Endothelial cell (in vitro differentiated cells): ENCODE measurements at places on chromosomes 11 and 22.

DNA sequence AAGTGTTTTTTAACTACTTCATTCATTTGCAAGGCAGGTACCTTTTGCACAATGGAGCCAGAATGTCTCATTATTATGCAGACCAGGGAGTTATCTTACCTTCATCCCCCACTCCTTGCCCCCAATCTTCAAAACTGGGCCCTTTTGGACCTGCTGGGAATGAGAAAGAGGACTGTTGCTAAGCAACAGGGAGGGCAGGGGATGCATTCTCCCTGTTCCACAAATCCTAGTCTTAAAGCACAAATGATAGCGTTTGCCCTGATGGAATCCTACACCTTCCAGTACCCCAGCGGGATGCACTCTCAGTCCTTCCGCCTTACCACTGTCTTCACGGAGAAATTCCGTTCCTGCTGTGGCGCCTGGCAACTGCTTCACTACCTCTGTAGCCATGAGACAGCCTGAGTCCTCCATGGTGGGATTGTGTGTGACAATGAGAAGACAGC is 4.1 kb upstream of the KCNJ1 start:
- no peak for DNase-seq

DNA sequence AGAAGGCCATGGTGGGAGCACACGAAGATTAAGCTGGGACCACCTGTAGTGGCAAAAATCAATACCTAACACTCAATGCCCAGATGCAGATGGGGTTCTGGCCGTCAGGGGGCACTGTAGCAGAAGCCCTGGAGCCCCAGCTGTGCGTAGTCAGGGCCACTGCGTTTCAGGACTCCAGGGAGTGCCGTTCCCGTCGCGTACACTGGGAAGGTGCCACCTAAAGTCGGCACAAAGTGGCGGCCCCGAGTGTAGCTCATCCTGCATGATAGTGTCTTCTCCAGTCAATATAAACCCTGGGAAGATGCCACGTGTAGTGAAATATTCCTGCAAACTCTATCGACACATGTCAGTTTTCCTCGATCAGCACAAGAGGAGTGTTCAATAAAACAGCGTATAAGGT is 123.8 kb upstream of the NTM start:
- DNase-seq: peak; percentile 71

DNA sequence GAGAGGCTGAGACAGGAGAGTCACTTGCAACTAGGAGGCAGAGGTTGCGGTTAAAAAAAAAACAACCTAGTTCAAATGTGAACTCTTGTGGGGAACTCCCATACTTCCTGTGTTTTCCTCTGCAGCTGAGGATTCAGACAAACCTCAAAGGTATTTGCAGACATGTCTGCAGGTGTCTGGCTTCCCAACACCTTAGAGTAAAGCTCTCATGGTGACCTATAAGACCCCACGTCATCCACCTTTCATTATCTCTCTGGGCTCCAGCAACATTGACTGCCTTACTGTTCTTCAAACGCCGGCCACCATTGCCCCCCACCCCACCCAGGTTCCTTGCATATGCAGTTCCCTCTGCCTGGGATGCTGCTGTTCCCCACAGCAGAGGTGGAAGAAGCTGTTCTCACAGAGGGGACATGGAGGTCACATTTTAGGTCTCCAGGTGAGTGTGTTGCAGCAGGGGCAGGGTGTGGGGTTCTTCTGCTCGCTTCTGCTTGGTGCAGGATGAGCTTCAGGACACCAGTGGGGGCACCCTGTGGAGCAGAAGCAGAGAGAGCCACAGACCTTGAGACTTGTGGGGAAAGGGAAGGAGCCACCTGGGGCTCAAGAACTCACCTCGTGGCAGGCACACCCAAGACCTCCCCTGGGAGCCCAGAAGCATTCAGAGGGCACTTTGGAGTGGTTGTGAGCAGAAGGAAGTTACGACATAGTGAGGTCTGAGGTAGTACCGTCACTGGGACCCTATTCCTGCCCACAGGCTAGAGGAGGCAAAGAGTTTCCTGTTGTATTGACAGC is 203.2 kb downstream of the CSNK2A3 start:
- DNase-seq: no peak

DNA sequence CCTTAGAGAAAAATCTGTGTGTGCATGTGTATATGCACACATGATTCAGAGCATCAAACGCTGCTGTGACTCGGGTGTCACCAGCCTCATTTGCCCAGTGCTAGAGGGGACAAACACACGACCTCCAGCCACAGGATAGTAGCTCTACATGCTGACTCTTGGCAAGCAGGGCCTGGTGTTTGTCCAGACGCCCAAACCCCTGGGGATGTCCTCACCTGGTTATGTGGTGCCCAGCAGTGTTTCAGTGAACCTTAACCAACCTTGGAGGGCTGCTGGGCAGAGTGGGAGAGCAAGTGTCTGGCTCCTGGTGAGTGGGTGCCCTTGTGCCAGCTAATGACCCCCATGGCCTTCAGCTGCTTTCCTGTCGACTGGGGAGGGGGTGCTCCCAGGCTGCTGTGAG is 26.7 kb downstream of the IGLL1 start:
- DNase-seq: no peak

- DNase-seq: no peak
These were observed 48.8 kb downstream of the MUC6 start for GRCh38 chr11:987671-988070.

DNA sequence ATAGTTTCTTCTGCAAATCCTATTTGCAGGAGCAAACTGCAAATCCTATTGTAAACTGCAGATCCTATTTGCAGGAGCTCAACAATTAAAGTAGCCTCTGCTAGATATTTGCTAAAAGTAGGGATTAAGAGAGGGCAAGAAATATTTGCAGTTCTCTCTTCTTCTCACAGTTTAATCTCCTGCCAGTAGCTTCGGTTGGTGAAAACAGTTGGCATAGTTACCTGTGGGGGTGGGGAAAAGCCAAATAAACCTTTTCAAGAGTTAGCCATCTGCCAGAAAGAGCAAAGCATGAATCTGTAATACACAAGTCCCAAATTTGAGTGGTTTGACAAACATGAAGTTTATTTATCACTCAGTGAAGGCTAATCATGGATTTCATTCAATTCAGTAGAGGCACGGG is 942.5 kb downstream of the JRKL start:
- no peak for DNase-seq

DNA sequence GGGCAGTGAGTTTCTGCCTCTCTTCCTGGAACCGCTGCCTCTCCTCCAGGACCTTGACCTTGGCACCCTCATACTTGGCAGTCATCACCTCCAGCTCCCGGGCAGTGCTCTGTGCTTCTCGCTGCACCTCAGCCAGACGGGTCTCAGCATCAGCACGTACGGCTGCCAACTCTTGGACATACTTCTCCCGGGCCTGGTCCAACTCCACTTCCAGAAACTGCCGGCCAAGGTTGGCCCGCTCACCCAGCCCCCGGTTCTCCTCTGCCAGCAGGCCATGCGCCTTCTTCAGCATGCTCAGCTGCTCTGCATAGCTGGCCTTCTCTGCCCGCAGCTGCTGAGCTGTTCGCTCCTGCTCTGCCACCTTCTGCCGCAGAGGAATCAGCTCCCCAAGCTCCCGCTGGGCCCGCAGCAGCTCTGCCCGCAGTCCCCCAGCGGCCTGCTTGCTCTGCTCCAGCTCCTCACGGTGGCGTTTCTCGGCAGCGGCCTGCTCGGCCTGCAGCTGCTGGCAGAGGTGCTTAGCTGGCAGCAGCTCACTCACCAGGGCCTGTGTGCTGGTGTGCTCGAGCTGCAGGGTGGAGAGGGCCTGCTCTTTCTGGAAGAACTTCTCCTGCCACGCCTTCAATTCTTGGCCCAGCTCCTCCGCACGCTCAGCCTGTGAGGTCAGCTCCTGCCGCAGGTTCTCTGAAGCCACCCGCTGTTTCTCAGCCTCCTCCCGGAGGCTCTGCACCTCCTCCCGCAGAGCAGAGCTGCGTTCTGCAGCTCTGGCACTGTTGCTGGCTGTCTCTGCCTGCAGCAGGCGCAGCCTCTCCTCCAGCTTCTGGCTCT is 14.4 kb downstream of the IL18BP start:
- DNase-seq: no peak

- no peak for DNase-seq
These were observed 137.0 kb downstream of the ST3GAL4 start for GRCh38 chr11:126492331-126493082.

GRCh38 chr22:27388090-27388600 is 413.4 kb downstream of the MN1 start:
- DNase-seq: no peak

- DNase-seq: no peak
These were observed 84.5 kb downstream of the CACNA1I start for GRCh38 chr22:39655004-39655579.

DNA sequence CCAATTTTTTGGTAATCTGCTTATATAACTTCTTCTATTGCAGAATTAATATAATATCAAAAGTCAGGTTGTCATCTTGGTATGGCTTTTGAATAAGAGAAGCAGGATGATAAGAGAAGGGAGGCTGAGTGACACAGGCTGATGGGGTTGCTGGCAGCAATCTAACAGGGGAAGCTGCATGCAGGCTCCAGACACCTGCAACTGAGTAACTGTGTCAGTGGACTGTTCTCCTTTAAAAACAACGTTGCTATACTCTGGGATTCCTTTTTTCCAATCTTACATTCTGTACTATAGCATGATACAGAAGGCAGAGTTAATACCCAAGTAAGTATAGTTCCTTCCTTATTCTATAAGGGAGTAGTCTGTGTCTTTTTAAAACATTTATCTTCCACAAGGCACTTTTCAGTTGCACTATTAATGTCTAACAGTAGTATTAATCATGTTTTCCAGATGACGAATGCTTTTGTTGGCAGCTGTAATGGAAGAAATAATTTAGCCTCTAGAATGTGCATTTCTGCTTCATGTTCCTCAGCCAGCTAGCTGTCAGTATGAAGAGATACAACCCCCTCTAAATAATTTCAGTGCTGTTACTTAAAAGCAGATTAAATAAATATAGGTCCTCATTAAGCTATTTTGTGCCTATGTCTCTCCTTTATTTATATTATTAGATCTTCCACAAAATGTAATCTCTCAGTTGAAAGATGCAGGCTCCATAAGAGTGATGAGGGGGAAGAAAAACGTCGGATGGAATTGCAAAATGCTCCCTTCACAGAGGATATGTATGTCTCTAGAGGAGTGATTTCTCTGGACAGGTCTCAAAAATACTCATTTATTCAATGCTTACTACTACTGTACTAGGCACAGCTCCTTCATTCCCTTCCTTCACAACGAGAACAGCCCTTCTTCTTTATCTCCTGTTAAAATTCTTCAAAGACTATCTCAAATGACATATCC is 50.8 kb downstream of the ATG16L2 start:
- no peak for DNase-seq
